NCI-H2029 treated with DMSO at 0.1 percent for 48 hours (cell line): ENCODE measurements at places on chromosomes 7 and 10.

DNA sequence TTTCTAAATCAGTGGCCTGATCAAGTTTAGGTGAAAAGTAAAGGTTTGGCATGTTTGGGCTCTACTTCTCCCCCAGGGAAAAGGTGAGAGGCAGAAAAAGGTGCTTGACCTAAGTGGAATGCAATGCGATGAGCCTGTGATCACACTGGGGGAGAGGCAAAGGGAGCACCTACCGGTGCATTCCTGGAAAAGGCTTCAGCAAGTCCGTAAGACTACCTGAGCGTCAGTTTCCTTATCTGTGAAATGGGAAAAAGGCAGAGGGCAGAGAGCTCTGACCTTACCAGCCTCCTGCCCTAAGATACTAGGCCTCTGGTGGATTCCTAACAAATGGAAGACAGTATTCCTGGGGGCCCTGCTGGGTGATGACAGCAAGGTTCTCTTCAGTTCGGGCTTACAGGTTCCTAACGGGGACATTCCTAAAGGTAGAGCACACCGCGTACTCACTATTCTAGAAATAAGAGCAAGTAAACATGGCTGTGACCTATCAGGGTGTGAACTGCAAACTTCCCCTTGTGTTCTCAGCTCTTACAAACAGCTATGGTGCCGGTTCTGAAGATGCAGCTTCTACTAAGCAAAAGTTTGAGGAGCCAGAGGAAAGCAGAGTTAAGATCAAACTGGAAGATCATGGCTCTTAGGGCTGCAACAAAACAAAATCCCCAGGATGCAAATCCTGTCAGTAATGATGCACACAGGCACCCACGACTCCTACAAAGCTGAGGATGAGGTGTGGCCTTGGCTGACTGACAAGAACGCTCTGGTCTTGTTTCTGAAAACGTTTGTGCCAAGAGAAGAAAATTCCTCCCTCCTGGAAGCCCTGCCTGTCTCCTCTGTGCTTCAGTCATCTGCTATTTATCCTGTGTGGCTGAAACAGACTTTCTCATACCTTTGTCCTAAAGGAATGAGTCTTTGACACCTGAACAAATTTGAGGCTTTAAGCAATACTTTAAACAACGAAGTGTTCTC, 13.3 kb upstream of the ACSL5 start:
- no peak for DNase-seq

DNA sequence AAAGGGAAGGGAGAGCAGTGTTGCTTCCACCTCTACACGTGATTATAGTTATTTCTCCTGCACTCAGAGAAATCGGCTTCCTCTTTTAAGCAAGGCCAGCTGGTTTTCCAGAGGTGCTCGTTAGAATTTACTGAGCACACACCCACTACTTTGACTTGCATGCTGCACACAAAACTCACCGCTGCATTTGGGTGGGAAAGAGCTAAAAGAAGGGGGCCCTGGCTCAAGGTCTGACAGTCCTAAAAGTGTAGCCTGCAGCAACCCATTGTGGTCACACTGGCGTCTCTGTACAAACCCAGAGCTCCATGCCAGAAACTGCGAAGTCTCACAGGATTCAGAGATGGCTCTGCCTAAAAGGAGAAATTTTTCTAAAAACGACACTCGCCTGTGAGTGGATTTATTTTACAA, 133.7 kb downstream of the SLC25A13 start:
- no peak for DNase-seq

- no peak for DNase-seq
Observed at GRCh38 chr10:26503911-26504310, 65.8 kb downstream of the APBB1IP start.

- no peak for DNase-seq
Observed at GRCh38 chr10:56679578-56679977, 318.5 kb upstream of the ZWINT start.

DNA sequence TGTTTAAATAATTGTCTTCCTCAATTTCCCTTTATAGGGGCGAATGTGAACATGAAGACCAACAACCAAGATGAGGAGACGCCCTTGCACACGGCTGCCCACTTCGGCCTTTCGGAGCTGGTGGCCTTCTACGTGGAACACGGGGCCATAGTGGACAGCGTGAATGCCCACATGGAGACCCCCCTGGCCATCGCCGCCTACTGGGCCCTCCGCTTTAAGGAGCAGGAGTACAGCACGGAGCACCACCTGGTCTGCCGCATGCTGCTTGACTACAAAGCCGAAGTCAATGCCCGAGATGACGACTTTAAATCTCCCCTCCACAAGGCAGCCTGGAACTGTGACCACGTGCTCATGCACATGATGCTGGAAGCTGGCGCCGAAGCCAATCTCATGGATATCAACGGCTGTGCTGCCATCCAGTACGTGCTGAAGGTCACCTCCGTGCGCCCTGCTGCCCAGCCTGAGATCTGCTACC, 42.1 kb downstream of the ASB4 start:
- DNase-seq: no peak
